ENCODE measurements at places on chromosomes 4 and X. TPM values are rescaled to one million over a fixed set of nuclear protein-coding genes. Genes with fewer than 3 reads are reported as not detected.

EPGN gene
- total RNA-seq: 1.1 TPM

FREM3 gene
- total RNA-seq: not detected

LANCL3 gene
- total RNA-seq: 0.12 TPM

ENPEP gene
- total RNA-seq: 0.12 TPM

C4orf36 gene
- total RNA-seq: 0.77 TPM

L1CAM gene
- total RNA-seq: 2.7 TPM

AMER1 gene
- total RNA-seq: 1.2 TPM

IL21 gene
- not detected for total RNA-seq

GRK4 gene
- 4.1 TPM for total RNA-seq

EDA2R gene
- 12.6 TPM for total RNA-seq

DDX53 gene
- not detected for total RNA-seq

FGD1 gene
- total RNA-seq: 7.0 TPM

MAGEB1 gene
- not detected for total RNA-seq

GYPE gene
- 0.25 TPM for total RNA-seq

UNC5C gene
- total RNA-seq: under 0.01 TPM

SLC6A14 gene
- total RNA-seq: not detected

CSN1S1 gene
- total RNA-seq: not detected

HSFX4 gene
- not detected for total RNA-seq

TMA16 gene
- total RNA-seq: 38.0 TPM

FATE1 gene
- not detected for total RNA-seq

PTPN13 gene
- total RNA-seq: 91.1 TPM

ZDHHC15 gene
- total RNA-seq: 0.11 TPM

PRDM5 gene
- 25.0 TPM for total RNA-seq

SPP1 gene
- 58.1 TPM for total RNA-seq

POU3F4 gene
- not detected for total RNA-seq

MSMO1 gene
- total RNA-seq: 424 TPM

MAGT1 gene
- 144 TPM for total RNA-seq

ABCE1 gene
- 146 TPM for total RNA-seq
